ENCODE measurements at places on chromosomes 3 and 15.
A peak's percentile ranks its signal among the peaks of the same experiment; 100 is the strongest.

DNA sequence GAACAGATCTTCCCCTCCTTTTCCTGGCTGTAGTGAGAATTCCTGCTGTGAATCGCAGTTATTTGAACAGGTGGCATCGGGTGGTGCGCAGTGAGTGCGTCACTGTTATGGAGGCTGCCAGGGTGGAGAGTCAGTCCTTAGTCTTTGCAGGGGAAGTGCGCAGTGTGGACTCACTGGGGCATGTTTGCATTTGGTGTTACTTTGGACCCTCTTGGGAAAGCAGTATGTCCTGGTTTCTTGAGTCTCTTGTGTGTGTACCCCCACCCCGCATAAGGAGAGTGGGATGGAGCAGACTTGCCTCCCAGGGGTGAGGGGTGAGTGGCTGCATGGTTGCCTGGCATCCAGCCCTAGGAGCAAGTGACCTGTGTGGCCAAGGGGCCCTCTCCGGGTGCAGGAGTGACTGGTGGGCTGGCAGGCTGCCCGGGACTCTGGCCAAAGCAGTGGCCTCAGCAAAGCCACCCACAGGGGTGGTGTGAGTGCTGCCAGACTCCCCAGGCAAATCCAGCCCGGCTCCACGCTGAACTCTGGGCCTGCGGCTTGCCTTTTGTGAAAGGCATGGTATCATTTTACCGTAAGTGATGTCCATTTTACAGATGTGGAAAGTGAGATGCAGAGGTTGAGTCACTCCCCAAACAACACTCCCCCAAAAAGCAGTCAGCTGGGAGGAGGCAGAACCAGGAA is 46.4 kb downstream of the DNASE1L3 start:
- DNase-seq = no peak

GRCh38 chr3:49930168-49930690 is 618 bp upstream of the MON1A start:
- DNase-seq = no peak

GRCh38 chr3:105399611-105400010 is 32.9 kb downstream of the ALCAM start:
- DNase-seq = no peak

DNA sequence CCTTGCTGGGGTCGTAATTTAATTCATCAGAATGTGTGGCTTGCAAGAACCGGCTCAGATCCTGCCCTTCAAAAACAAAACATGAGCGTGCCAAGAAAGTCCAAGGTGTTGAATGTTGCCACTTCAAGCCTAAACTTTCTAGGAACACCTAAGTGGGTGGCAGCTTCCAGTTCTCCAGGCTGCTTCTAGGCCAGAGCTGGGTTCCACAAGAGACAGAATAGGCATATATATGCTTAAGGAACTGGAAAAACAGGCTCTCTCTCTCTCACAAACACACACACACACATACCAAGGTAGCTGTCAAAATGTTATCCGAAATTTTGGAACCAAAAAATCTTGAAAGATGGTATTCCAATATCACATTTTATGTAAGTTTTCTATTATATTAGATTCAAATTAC is 890 bp upstream of the ADIPOQ start:
- no peak for DNase-seq

- peak; percentile 60 for DNase-seq
Measured at GRCh38 chr3:15557511-15557946, 36.0 kb upstream of the COLQ start.

GRCh38 chr3:118055381-118055780 is 979.3 kb downstream of the IGSF11 start:
- DNase-seq = no peak

DNA sequence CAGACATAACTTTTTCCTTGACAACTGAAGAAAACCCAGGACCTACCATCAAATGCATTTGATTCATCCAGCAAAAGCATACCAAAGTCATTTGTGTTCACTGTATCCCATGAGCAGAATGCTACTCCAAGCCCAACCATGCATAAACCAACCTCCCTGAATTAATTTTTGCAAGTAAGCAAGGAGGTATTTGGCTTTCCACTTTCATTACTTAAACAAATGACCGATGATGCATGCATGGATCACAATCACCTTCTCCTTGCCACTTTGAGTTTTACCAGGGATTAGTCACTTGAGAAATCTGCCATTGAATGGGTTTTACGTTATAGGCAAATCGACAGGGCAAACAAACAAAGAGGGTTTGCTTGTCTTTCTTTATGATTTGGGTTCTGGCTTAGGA is 214.8 kb downstream of the FMN1 start:
- peak; percentile 72 for DNase-seq

GRCh38 chr3:46395210-46395661 is 11.6 kb downstream of the CCR5AS start:
- no peak for DNase-seq

- no peak for DNase-seq
Measured at GRCh38 chr3:115388811-115389210, 234.5 kb upstream of the GAP43 start.

GRCh38 chr15:80752204-80752603 is 27.0 kb upstream of the CEMIP start:
- no peak for DNase-seq

DNA sequence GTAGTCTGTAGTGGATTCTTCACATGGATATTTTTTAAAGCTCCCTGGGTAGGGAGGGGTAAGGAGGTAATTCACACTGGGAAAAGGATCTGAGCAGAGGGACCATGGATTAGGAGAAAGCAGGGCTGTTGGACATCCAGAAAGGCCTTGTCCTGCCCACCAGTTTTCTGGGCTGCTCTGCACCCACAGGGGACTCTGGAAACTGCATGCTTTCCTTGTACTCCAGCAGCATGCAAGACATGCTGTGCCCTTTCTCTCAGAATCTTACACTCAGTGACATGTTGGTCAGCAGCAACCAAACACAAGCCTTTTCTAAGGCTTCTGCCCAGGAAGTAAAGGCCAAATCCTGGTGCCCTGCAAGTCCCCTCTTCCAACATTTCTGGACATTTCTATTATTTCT is 2.5 kb upstream of the FBN1 start:
- no peak for DNase-seq

DNA sequence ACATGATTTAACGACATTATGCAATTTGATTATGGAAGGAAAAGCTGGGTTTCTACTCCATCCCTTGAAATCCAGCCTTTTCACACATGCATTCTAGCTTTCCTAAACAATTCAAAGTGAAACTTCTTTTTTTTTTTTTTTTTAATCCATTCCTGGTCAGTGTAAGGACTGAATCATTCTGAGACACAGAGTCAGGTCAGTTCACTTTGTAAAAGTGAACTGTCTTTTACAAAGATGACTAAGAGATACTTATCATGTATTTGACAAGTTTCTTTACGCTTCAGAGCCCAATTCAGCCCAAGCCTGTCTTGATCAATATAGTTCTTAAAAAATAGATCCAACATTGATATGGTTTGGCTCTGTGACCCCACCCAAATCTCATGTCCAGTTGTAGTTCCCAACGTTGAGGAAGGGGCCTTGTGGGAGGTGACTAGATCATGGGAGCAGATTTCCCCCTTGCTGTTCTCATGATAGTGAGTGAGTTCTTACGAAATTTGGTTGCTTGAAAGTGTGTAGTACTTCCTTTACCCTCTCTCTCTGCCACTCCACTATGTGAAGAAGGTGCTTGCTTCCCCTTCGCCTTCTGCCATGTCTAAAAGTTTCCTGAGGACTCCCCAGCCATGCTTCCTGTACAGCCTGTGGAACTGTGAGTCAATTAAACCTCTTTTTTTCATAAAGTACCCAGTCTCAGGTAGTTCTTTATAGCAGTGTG is 345.6 kb upstream of the THBS1 start:
- no peak for DNase-seq

DNA sequence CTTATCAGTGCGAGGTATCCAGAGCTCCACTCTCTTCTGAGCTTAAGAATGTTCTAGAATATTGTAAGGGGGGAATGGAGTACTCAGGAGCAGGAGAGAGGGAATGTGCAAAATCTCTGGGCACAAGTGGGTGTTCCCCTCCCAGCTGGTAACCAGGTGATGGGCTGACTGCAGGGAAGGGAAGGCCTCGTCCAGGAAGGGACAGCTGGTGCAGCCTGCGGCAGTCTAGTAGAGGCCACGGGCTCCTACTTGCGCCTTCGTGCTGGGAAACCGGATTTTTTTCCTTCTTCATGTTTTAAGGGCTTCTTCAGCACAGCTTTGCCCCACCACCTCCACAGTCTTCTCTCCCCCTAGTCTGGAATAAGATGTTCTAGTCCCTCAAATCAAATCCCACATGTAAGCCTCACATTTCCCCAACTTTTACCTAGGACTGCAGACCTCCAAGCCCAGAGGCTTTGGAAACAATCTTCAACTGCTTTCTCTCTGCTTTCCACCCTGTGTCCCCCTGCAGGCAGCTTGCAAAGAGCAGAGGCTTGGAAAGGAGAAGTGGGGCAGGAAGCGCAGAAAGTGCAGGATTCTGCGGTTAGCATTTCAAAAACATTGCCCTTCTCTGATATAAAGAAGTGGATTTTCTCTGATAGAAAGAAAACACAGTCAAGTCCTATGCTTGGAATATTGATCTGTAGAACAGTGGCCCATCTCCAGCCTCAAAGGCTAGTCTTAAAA is 11.9 kb upstream of the CGNL1 start:
- no peak for DNase-seq

- no peak for DNase-seq
Measured at GRCh38 chr3:16841041-16841753, 43.6 kb upstream of the PLCL2 start.

- DNase-seq = no peak
Measured at GRCh38 chr15:58864602-58865424, 68.7 kb downstream of the SLTM start.

DNA sequence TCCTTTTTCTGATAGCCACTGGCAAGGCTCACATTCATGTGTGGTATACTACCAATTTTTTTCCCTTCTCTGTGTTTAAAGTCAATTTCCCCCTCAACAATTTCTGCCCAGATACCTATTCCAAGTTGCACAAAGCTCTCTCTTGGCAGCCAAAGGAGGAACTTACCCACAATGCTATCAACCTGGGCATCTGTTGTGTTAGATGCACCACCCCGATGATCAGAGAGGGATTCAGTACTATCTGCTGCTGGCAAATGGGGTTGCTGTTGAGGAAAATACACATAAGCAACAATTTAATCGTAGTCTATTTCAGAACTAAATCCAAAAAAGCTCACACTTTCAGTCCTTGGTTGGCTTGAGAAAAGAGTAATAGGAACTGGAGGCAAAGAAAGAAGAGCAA is 46.1 kb downstream of the AAGAB start:
- DNase-seq = no peak

GRCh38 chr15:56052395-56053045 is 59.1 kb upstream of the NEDD4 start:
- no peak for DNase-seq

DNA sequence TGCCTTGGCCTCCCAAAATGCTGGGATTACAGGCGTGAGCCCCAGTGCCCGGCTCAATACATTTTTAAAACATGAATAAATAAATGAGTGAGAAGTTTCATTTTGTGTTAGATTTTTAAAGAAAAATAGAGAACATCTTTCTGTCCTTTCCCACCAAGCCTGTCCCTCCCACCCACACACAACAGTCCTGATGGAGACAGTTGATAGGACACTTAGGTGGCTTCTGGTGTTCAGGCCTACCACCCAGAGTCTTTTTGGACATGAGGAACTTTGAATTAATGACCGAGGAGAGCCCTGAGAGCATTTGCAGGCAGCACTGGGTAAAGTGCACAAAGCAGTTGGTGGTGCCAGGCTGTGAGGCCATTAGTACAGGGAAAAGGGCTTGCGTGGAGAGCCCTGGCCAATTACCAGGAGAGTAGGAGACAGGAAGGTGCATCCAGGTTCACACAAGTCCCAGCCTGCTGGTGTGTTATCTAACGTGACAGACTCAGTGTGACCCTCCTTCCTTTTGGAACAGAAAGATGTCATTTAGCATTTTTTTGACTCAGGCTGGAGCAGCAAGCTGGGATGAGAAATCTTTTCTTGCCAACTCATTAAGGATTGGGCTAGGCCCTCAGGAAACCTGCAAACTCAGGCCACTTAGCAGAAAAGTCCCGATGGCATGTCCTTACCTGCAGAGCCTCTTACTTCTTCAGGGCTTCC is 103.6 kb downstream of the PDCD6IP start:
- no peak for DNase-seq

- DNase-seq = no peak
Measured at GRCh38 chr3:187685948-187686347, 15.8 kb upstream of the SST start.

DNA sequence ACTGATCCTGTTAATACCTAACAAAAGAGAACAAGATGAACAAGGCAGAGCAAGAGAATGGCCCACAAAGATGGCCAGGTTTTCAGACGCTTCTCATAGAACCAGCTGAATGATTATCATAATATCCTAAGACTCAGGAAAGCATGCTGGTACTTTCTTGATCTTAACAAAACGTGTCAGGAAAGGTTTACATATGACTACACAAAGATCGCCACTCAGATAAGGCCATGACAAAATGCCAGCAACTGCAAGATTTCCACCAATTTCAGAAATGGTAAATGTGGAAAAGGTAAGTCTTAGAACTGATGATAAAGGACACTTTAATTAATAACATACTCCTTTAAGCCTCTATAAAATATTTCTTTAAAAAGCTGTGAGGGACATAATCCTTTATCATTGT is 108.8 kb downstream of the DLG1 start:
- DNase-seq = no peak

GRCh38 chr15:67832031-67832551 is 6.8 kb downstream of the SKOR1 start:
- DNase-seq = no peak

DNA sequence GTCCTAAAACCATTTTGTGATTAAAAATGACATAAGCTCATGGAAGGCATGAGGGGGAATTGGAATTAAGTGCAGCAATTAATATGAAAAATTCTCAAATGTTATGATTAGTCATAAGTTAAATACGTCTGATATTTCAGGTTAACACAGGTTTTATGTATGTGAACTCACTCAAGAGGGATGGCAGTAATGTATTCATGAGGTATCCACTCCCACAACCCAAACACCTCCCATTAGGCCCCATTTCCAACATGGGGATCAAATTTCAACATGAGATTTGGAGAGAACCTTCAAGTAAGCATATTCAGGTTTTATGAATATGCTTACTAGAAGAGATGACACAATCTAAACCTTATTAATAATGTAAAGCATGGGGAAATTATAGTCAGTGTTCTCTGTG is 41.6 kb upstream of the IL20RB start:
- no peak for DNase-seq

DNA sequence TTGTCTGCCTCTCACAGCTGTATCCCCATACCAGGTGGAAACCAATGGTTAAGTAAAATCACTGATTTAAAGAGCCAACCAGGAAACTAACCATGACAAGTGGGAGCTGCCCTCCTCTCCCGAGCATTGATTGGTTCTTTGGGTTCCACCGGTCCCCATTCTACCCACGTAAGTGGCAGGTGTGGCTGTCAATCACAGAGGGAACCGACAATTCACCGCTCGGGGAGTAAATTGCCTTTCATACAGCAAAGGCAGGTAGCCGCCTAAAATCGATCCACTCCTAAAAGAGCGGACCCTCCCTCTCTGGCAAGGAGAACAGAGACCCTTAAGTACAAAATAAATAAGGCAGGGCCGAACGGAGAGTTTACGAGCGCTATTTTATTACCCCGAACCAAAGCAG is 1.2 kb downstream of the ERC2 start:
- DNase-seq = peak; percentile 70

GRCh38 chr3:146162561-146162960 is 1.6 kb upstream of the PLOD2 start:
- no peak for DNase-seq

- DNase-seq = no peak
Measured at GRCh38 chr15:29241207-29241606, 28.4 kb downstream of the NSMCE3 start.

All from non-pigmented ciliary epithelial cell (primary cell).